Calu3 (cell line): ENCODE measurements at places on chromosomes 5 and 9. TPM values are rescaled to one million over a fixed set of nuclear protein-coding genes. Genes with fewer than 3 reads are reported as not detected.
A peak's percentile ranks its signal among the peaks of the same experiment; 100 is the strongest.

The TMEM252 gene
- total RNA-seq = not detected in 2 replicates

The SLC25A48 gene
- total RNA-seq = not detected in 2 replicates

- peaks cover 42% of the 10 kb centered on the region for H3K36me3 ChIP-seq
- no peak overlapping the region for H3K4me3 ChIP-seq
- peaks cover 37% of the 10 kb centered on the region for H3K4me1 ChIP-seq
- peak overlapping the region; percentile 68 for H3K27ac ChIP-seq
- DNase-seq = peak; percentile 54
- H3K27me3 ChIP-seq = no peaks in the 10 kb centered on the region
These were observed 4.3 kb downstream of the GFM2 start for GRCh38 chr5:74762599-74762998.

DNA sequence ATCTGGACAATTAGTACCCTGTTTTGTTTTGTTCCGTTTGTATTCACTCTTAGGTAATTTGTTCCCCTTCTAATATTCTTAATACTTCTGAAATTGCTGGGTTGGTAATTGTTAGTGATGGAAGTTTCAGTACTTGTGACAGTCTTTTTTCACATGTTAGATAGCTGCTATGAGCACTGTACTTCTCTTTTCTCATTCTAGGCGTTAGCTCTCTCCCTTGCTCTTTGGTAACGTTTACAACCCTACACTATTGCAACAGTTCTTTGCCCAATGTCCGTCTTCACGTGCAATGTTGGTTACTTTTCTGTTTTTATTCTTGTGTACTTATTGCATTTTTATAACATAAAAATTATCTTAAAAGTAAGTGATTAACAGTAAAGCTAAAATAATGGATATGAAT is 1509.0 kb downstream of the MAT2B start:
- peaks cover 8% of the 10 kb centered on the region for H3K4me1 ChIP-seq
- H3K27me3 ChIP-seq = no peaks in the 10 kb centered on the region
- DNase-seq = no peak
- no peak overlapping the region for H3K4me3 ChIP-seq
- H3K36me3 ChIP-seq = no peaks in the 10 kb centered on the region

DNA sequence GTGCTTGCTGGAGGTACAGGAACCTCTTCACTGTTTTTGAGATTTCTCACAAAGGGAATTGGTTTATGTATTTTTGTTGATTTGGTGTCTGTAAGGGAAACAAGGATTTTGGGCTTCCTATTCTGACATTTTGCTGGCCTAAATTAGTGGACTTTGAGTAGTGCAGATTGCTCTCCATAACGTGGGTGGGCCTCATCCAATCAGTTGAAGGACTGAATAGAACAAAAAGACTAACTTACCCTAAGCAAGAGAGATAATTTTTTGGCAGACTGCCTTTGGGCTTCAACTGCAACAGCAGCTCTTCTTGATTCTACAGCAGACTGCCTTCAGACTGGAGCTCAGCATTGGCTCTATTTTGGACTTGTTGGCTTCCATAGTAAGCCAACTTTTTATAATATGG is 93.2 kb downstream of the MSX2 start:
- H3K4me1 ChIP-seq = no peaks in the 10 kb centered on the region
- peaks cover 23% of the 10 kb centered on the region for H3K27me3 ChIP-seq
- no peak overlapping the region for H3K27ac ChIP-seq
- no peak for DNase-seq
- H3K36me3 ChIP-seq = no peaks in the 10 kb centered on the region

DNA sequence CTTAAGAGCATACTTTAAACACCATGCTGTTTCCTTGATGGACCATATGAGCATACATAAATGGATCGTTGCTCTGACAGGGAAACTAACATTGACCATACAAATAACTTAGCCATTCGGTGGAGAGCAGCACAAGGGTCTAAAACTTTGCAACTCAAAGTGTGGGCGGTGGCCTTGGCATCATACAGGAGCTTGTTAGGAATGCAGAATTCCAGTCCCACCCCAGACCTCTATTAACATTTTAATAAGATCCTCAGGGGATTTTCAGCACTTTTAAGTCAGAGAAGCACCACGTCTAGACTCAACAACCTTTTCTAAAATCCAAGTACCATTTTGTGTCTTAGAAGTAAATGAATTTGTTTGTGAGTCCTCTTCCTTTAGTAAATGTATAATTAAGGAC is 260.9 kb downstream of the EBF1 start:
- H3K27ac ChIP-seq = no peak overlapping the region
- no peaks in the 10 kb centered on the region for H3K36me3 ChIP-seq
- peaks cover 72% of the 10 kb centered on the region for H3K27me3 ChIP-seq
- H3K4me1 ChIP-seq = no peaks in the 10 kb centered on the region

- H3K27ac ChIP-seq = no peak overlapping the region
- peak; percentile 86 for DNase-seq
- H3K27me3 ChIP-seq = peaks cover 42% of the 10 kb centered on the region
- H3K4me1 ChIP-seq = peaks cover 2% of the 10 kb centered on the region
- peaks cover 7% of the 10 kb centered on the region for H3K36me3 ChIP-seq
- peak overlapping the region; percentile 64 for H3K4me3 ChIP-seq
These were observed 38.4 kb upstream of the PLEKHG4B start for GRCh38 chr5:53381-54174.

- no peaks in the 10 kb centered on the region for H3K4me1 ChIP-seq
- H3K36me3 ChIP-seq = no peaks in the 10 kb centered on the region
- no peak for DNase-seq
- no peak overlapping the region for H3K4me3 ChIP-seq
- H3K27ac ChIP-seq = no peak overlapping the region
- H3K27me3 ChIP-seq = no peaks in the 10 kb centered on the region
These were observed 74.8 kb downstream of the ST8SIA4 start for GRCh38 chr5:100828071-100828897.
